NCI-H748 treated with DMSO at 0.1 percent for 48 hours (cell line): ENCODE measurements at places on chromosomes 4 and X.

- DNase-seq = peak; percentile 44
Observed at GRCh38 chr4:118033148-118034052, 886 bp upstream of the NDST3 start.

GRCh38 chrX:40170830-40171512, 73.2 kb upstream of the BCOR start:
- no peak for DNase-seq

- DNase-seq = no peak
Observed at GRCh38 chr4:169152098-169152497, 118.7 kb downstream of the SH3RF1 start.

DNA sequence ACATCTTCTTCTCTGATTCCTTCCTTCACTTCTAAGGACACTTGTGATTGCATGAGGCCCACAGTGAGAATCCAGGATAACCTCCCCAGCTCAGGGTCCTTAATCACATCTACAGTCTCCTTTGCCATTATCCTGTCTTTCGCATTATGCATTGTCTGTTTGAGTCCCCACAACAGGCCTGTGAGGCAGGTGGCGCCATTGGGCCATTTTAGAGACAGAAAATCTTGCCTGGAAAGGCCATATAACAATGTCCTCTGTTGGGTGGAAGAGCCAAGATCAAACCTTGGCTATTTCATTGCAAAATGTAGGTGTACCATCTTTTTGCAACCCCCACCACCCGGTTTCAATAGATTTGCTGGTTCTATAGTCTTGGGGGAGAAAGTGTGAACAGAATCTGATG, 11.8 kb upstream of the DCUN1D4 start:
- DNase-seq = no peak

DNA sequence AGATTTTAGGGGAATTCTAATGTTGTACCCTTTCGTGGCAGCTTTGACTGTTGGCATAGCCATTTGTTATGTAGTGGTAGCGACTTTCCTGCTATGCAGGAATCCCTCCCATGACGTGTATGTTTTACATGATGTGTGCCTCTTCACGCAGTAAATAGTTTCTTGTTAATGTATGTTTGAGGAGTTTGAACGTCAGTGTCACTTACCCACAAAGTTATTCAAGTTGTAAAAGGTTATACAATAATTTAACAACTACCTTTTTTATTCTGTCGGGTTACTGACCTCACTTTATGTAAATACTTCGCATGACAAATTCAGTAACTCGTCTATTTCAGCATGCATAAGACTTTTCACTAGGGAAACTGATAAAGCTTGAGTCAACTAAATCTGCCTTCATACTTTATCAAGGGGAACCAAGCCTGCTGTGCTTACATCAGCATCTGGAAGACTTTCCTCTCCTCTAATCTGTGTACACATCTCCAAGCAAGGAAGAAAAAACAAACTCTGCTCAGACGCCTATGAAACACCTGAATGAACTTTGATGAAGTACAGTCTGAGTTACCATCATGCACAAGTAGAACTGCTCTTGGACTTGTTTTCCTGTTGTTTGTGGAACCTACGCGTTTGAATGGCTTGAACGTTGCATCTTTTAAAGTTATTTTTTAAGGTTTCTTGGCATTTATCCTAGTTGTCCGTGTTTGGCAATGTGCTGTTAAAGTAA, 61.2 kb downstream of the SLC9A6 start:
- no peak for DNase-seq

DNA sequence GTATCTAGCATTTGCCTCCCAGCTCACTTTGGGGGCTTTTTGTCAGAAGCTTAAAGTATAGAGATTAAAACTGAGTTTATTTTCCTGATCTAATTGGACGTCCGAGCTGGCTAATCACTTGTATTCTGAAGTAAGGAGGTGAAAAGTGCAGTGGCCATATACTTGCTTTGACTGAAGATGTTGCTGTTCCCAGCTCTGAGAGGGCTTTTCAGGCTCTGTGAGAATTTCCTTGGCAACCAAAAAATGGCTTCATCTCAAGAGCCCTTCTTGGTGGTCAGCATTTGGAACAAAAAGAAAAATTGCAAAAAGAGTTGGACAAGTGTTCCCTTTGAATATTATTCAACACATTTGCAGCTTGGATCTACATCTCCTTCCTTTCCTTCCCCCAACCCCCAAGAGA, 67.0 kb downstream of the SLC4A4 start:
- no peak for DNase-seq

DNA sequence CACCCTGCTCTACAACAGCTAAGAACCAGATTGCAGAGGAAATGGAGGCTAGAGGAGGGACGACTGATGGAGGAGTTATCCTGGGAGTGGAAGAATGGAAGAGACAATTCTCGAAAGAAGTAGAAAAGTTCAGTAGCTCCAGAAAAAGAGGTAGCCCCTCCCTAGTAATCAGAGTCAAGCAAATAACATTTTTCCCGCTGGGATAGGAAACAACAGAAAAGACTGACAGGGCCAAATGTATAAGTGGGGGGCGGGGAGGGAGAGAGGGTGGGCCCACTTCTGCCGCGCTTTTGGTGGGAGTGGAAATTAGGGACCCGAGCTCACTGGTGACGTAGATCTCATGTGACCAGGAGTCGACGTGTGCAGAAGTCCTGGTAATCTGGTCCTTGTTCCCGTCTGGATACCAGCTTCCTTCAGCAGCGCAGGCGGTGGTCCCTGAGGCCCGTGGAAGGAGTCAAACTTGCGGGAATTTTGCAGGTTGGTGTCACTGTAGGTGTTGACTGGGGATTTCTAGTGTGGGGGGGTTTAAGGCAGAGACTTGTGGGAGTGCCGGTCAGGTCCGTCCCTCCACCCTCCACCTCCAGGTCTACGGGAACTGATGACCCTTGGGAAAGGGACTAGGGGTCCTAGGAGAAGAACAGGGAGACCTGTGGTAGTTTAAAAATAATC, at the start of gene TCEAL9:
TSS of gene TCEAL9 (plus strand) at position 377 of the 669 bp plus-strand sequence. CDS start 1,179 bp downstream, outside the sequence.
- DNase-seq = peak; percentile 15

GRCh38 chrX:49977319-49978090, 55.1 kb downstream of the CLCN5 start:
- DNase-seq = no peak

GRCh38 chr4:143549928-143550327, 36.4 kb downstream of the SMARCA5 start:
- no peak for DNase-seq

GRCh38 chr4:2287594-2287915, 25.6 kb upstream of the MXD4 start:
- DNase-seq = no peak

DNA sequence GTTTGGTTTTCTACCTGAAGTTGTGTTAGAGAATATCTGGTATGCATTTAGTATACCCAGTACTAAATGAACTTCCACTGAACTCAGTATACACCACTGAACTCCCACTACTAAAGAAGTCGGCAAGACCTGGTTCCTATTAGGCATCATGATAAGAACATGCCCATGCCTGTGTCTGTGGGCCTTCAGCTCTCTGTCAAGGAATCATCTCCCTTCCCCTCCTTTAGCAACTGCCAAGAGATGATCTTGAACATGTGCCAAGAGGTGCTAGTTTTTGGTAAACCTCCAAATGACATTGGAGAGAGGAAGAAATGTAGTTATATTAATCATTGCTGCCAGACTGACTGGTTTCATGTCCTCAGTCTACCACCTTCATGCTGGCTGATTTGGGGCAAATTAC, 113.2 kb downstream of the ATP10D start:
- no peak for DNase-seq

GRCh38 chr4:64368741-64369140, 40.5 kb downstream of the TECRL start:
- no peak for DNase-seq

GRCh38 chrX:16125520-16126149, 2.3 kb downstream of the GRPR start:
- peak; percentile 11 for DNase-seq

- DNase-seq = no peak
Observed at GRCh38 chr4:123419885-123420755, 23.5 kb downstream of the SPRY1 start.

- DNase-seq = no peak
Observed at GRCh38 chr4:27217261-27217769, 356.7 kb downstream of the STIM2 start.

DNA sequence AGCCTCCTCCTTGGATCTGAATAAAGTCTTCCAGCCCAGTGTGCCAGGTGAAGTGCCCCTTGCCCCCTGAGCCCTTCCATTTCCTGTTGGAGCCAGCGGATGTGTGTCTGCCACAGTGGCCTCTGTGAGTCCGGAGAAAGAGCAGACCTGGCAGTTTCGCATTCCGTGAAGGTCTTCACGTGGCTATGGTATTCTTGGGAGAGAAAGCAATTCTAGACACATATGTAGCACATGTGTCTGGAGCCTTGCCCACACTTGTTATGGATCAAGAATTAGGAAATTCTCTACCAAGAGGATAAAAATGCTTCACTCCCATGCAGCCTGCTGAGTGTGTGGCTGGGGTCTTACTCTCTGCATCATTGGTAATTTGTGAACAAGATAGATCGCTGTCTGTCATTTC, 130.9 kb downstream of the REPS2 start:
- no peak for DNase-seq

GRCh38 chrX:129808158-129808828, 28.5 kb downstream of the SASH3 start:
- no peak for DNase-seq

DNA sequence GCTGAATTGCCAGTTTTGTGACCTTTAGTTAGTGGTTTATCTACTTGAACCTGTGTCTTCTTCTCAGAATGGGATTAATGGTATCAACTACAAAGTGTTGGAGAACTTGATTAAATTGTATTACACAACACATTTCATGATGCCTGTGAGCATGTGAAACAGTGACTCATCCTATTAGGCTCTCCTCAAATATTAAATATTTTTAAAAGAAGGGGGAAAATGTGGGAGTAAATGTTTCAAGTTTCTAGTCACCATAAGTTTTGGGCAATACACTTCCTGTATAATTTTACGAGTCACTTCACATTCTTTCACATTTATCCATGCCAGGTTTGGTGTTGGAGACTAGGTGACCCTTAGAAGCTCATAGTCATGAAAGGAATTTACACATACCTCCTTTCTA, 147.0 kb downstream of the HS3ST1 start:
- DNase-seq = no peak

DNA sequence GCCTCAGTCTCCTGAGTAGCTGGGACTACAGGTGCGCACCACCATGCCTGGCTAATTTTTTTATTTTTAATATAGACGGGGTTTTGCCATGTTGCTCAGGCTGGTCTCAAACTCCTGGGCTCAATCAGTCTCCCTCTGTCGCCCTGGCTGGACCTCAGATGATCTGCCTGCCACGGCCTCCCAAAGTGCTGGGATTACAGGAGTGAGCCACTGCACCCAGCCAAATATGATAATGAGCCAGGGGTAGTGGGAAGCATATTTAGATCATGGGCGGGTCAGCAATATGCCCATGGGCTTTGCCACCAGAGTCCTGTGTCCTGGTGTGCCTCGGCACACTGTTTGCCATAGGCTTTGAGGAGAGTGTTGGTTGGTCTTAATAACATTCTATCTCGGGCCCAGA, 71.8 kb downstream of the FAM193A start:
- DNase-seq = no peak

- no peak for DNase-seq
Observed at GRCh38 chr4:87589531-87589930, 18.8 kb upstream of the DSPP start.

DNA sequence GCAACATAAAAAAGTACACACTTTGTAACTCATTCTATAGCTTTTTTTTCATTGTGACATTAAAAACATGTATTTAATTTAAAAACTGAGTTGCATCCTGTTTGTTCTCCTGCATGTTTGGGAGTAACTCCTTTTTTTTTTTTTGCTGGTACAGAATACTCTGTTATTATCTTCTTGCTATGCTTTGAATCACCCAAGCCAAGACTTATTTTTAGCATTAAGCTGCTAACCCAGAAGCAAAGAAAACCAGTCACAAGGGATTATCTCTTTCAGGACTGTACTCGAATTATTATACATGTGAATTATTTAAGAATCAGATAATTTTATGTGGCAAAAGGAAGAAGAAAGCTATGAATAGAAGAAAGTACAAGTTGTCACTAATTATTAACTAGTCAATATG, 194.9 kb downstream of the ADAMTS3 start:
- no peak for DNase-seq

DNA sequence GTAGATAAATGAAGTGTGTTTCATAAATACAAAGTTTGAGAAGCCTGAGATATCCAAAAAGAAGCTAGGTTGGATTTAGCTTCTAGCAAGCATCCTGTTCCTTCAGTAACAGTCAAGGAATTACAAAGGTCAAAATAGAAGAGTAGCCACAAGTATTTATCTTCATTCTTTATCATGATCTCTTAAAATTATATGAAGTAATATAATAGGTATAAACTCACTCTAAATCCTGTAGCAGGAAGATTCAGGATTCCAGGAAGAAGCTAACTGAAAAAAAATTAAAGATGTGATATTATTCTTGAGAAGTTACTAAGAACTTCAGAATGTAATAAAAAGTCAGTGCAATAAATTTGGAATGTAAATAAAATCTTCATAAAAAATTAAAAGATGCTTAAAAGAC, 31.1 kb upstream of the RXFP1 start:
- DNase-seq = no peak

GRCh38 chr4:107835406-107835805, 10.7 kb downstream of the SGMS2 start:
- DNase-seq = no peak

GRCh38 chrX:6685489-6685888, 150.6 kb upstream of the VCX3A start:
- DNase-seq = no peak

- DNase-seq = no peak
Observed at GRCh38 chr4:14669371-14669770, 332.9 kb upstream of the CPEB2 start.

DNA sequence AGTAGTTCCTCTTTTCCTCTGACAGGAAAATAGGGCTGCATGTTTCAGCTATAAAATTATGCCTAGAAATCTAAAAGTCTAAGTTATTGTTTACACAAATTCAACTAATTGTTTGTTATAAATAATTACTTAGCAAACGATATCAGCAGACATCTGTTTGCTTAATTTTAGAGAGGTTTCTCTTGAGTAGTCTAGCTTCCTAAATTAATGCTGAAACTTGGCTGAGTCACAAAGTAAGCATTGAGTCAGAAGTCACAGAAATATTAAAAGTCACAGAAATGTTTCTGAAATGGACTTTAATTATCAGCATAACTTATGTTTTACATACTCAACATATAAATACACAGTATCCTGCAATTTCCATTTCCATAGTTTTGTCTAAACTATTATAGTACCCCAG, 1044.0 kb downstream of the CCSER1 start:
- no peak for DNase-seq

- DNase-seq = no peak
Observed at GRCh38 chrX:37759878-37760418, 19.9 kb upstream of the CYBB start.

DNA sequence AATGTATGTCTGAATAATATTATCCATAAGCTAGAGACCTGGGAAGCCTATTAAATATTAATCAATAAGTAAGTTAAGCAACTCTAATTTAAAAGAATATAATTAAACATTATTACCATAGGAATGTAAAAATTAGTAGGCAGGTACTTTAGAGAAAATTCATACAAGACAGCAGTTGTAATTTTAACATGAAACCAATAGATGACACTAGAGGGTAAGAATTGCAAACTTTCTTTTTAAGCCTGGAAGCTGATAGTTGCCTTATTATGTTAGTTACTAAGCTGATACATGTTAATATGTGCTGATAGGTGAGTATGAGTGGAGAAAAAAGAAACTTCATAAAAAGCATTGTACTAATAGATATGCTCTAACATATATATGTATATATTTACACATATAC, 1157.4 kb downstream of the FAM133A start:
- DNase-seq = peak; percentile 1

- no peak for DNase-seq
Observed at GRCh38 chr4:176806778-176807375, 14.2 kb upstream of the VEGFC start.

GRCh38 chr4:177455561-177455970, 13.3 kb upstream of the AGA start:
- peak; percentile 19 for DNase-seq

- DNase-seq = no peak
Observed at GRCh38 chr4:176207839-176208238, 12.5 kb upstream of the SPATA4 start.
